T-helper 17 cell (primary cell): ENCODE measurements at places on chromosomes 12 and 14. TPM values are rescaled to one million over a fixed set of nuclear protein-coding genes. Genes with fewer than 3 reads are reported as not detected.

The CPNE8 gene
- total RNA-seq: 5.9 TPM

The EPYC gene
- not detected for total RNA-seq

The JAG2 gene
- 1.2 TPM for total RNA-seq

The KRT79 gene
- not detected for total RNA-seq
